Stimulated activated CD4-positive, alpha-beta T cell treated with anti-CD3 and anti-CD28 coated beads, Interleukin-12 subunit alpha, Interleukin-12 subunit beta, amount 100 ng/mL, for 48 hours (primary cell): ENCODE measurements at places on chromosomes 2 and 18.

GRCh38 chr2:156098506-156098905 lies 234.0 kb downstream of the NR4A2 start:
- no peak for DNase-seq

DNA sequence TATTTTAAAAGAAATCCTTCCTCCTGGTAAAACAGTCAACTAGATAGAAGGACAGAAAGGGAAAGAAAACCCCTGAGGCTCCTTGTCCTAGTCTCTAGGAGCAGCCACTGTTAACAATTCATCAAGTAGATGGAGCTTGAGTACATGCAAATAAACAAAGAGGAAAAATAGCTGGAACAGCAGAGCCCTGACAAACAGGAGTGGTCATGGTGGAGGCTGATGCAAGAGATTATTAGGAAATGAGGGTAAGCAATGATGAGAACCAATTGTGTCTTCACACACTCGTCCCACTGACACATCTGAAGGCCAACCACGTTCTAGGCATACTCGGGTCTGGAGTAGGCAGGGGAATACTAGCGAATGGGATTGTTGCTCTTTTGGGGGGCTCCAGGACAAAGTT lies 9.2 kb downstream of the DLGAP1 start:
- no peak for DNase-seq

DNA sequence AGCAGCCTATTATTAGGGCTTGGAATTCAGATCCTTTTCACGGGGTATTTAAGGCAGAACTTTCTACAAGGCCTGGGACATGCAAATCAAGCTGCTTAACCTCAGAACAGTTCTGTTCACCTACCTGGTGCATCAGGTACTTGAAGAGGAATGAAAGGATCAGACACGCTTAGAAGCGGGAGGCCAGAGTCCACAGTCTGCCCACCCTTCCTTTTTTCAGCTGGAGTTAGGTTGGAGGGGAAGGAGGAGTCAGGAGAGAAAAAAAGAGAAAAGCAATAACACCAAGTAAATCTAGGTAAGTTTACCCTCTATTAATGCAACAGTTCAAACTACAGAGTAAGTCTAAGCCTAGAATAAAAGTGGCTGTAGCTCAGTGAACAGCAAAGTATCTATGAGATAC lies 58.6 kb upstream of the NFU1 start:
- DNase-seq, result no peak

GRCh38 chr2:45000341-45000901 lies 8.8 kb downstream of the SIX2 start:
- DNase-seq, result no peak

DNA sequence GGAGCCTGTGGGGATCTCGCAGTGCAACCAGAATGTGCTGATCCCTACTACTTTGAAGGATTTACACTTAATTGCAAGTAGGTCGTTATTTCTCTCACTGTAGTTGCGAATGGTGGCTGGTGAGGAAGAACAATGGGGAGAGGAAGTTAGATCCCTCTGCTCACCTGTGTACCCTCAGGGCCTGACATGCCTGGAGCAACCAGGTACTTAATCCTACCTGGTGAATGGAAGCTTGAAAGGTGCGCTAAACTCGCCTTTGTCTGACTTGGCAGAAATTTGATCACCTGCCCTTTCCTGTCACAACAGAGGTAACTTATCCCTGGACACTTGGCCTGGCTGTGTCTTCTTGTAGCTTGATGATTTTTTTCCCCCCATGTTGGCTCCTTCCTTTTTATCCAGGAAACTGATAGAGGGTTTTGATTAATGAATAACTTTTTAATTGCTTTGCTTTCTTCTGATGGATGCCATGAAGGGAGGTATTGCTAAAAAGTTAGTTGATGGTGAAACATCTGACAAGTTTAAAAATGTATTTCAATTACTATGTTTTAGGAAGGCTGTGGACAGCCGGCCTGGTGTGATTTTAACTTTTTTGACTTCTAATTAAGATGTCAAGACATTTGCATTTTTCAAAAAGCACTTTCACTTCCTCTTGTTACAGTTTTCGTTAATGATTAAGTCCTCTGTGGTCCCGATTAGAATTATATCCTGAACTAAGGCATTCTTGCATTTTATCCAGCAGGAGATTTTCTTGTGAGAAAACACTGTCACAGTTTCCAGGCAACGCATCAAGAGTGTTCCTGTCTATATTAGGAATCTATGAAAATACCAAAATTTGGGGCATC lies 9.2 kb downstream of the SGPP2 start:
- DNase-seq, result no peak

- DNase-seq, result no peak
Observed at GRCh38 chr18:76259096-76259495, 235.9 kb downstream of the ZNF516 start.

DNA sequence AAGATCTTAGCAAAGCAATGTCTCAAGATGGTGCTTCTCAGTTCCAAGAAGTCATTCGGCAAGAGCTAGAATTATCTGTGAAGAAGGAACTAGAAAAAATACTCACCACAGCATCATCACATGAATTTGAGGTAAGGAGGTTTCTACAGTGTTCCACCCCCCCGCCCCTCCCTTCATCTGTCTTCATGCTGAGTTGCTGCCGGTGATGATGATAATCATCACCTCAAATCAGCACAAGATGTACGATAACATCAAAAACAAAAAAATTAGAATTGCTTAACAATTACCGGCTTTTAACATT lies 14.6 kb downstream of the UGP2 start:
- peak; percentile 22 for DNase-seq

DNA sequence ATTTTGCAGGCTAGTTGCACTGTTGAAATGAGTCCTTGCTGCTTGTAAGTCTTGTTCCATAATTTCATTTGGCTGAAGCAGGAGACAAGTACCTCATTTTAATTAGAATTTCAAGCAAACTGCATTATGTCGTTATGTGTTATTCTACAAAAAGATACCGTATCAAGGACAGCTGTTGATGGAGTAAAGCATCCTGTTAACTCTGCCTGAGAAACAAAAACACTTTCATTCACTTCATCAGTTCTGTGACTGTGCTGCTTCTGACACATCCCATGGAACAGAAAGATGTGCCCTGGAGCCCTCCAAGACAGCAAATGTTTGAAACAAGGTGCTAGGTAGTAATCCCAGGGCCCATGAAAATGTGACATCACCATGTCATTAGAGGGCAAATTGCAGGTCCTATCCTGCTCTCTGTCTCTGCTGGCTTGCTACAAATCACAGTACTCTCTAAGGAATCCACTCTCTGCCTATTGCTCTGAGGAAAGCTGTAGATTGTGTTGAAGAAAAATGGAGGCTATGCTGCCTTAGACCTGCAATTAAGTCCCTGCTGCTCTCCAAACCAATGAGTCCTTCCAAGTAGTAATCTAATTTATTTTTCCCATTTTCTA lies 209.7 kb upstream of the PARD3B start:
- no peak for DNase-seq

GRCh38 chr2:8640498-8640897 lies 41.4 kb upstream of the ID2 start:
- DNase-seq, result no peak

- peak; percentile 81 for DNase-seq
Observed at GRCh38 chr2:64330281-64331113, 123.5 kb upstream of the LGALSL start.

GRCh38 chr2:180823546-180824141 lies 156.8 kb upstream of the UBE2E3 start:
- DNase-seq, result no peak

DNA sequence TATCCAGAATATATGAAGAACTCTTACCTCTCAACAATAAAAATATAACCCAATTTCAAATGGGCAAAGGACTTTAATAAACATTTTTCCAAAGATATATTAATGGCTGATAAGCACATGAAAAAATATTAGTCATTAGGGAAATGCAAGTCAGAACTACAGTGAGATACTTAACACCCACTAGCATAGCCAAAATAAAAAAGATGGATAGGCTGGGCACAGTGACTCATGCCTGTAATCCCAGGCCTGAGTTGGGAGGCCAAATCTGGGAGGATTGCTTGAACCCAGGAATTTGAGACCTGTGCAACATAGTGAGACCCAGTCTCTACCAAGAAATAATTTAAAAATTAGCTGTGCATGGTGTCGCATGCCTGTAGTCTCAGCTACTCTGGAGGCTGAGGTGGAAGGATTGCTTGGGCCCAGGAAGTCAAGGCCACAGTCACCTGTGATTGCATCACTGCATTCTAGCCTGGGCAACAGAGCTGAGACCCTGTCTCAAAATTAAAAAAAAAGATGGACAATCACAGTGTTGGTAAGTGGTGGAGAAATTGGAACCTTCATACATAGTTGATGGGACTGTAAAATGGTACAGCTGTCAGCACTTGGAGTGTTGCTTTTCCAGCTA lies 25.1 kb downstream of the MARCHF7 start:
- DNase-seq, result no peak
